ENCODE measurements at places on chromosomes 13 and 19.

DNA sequence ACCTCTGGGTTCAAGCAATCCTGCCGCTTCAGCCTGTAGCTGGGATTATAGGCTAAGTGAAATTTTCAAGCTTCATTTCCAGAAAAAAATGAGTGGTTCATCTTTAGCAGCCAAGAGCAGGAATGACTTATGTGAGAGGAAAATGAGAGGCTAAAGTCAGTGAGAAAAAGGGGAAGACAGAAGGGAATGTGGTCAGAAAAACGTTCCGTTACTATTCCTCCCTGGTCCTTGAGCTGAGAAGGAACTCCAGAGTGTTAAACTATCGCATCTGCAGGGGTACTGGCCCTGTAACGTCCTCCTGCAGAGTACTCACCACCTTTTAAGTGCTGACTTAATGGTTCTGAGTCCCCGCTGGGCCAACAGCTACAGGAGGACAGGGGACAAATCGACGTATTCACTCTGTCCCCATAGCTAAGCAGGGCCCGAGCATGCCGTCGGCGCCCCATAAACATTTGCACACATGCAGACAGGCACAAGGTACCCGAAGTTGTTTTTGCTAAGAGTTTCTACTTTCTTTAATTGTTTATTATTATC lies 88.1 kb downstream of the FLT1 start:
- DNase-seq: no peak

DNA sequence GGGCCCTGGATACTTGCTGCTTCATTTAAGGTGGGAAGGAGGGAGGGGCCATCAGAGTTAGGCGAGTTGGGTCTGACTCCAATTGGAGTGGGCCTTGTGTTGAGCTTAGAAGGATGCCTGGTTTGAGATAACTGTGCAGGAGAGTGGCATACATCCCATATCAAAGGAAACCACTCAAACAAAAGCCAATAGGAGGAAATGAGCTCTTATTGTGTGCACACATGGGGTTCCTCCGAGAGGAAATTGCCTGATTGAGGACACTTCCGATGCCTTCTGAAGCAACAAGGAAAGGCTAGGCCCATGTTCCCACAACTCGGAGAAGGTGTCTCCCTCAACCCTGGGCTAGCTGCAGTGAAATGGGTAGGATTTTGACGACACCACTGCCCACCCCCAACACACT lies 19.6 kb downstream of the MBNL2 start:
- DNase-seq: no peak

DNA sequence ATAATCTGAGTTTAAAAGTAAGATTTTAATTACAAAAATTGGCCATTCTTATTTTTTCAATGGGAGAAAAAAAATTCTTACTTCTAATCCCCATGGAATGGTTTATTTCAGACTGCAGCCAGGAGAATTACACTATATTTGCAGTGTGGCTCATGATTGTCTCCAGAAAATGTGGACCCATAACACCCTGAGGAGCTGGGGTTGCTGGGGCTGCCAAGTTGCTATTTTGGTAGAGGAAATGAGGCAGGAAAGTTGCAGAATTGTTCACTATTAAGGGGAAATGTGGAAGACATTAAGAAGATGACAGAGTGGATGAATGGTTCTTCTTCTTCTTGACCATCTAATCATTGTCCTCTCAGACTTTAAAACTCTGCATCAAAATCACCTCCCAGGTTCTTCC lies 4.6 kb upstream of the SCEL start:
- DNase-seq: no peak

DNA sequence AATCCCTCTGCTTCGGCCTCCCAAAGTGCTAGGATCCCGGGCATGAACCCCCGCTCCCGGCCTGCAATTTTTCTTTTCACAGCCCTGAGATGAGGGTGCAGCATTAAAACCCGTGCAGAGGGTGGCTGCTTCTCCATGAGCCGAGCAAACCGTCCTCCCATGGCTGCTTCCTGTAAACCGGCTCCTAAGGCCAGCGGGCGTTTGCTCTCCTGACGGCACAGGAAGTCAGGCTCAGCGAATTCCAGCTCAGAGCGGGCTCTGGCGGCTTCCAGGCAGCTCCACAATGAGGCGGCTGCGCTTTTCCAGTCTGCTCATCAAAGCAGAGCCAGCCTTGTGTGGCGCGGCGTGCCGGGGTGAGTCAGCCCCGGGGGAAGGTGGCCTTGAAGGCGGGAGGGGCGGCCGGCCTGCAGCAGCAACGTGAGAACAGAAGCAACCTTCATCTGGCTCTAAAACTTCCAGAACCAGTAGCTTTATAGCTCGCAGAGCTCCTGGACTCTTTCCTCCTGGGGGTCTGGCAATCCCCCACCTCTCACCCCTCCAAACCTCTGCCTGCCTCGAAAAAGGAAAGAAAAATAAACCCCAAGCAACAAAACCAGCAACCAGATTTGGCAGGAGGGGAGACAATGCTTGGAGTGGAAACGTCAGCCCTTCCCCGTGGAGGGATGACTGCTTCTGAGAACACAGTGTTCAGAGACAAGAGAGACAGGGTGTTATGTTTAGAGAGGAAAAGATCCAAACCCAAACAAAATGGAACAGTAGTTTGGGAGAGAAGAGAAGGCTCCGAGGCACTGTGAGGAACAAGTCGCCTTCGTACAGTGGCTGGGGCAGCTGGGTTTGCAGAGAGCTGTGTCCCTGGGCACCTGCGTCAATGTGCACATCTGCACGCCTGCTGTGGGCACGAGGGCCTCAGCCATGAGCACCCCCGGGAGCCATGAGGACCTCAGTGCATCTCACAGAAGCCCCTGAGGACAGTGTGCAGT lies 67.8 kb downstream of the GADD45B start:
- peak; percentile 93 for DNase-seq

GRCh38 chr19:33394723-33395560 lies 21.4 kb downstream of the CEBPG start:
- no peak for DNase-seq

- no peak for DNase-seq
These were observed 8.2 kb downstream of the KCTD12 start for GRCh38 chr13:76878043-76878442.

- no peak for DNase-seq
These were observed 2.0 kb downstream of the CAPN12 start for GRCh38 chr19:38742296-38742695.

GRCh38 chr13:82925114-82925513 lies 957.2 kb downstream of the SLITRK1 start:
- no peak for DNase-seq

- DNase-seq: no peak
These were observed 3.8 kb upstream of the ZNF414 start for GRCh38 chr19:8517551-8518442.

Data from AG04450 (cell line).